ENCODE measurements at places on chromosomes 11 and 22.

- no peak for DNase-seq
These were observed 68.8 kb downstream of the SNX19 start for GRCh38 chr11:130847517-130847916.

DNA sequence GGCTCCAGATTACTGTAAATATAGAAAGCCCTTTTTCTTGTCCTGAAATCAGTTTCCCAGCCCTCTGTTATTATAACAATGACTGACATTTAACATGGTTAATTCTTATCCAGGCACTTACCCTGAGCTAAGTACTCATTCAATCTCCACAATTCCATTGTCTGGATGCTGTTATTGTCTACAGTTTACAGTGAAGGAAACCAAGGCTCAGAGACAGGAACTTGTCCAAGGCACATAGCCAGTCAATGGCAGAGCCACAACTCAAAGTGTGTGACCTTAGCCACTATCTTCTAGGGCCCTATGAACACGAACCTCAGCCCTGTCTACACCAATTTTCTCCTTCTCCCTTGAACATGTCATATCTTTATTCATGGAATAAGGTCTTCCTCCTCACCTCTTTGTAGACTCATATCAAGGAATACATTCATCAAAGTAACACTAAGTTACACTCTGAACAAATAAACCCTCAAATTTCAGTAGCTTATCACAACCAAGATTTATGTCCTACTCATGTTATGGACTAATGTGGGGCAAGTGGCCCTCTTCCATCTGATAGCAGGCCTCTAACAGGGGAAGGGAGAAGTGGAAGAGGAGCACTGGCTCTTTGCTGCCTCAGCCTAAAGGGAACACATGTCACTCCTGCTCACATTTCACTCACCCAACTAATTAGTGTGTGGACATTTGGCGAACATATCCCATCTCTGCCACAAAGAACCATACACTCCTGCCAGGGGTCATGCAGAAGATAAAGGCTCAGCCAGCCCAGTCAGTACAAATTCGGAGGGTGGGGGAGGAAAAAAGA lies 39.3 kb upstream of the APLNR start:
- DNase-seq, result no peak

GRCh38 chr11:73465023-73465675 lies 89.0 kb downstream of the RELT start:
- no peak for DNase-seq

- no peak for DNase-seq
These were observed 118.4 kb upstream of the SESN3 start for GRCh38 chr11:95349345-95349942.

GRCh38 chr11:127996825-127997224 lies 590.5 kb downstream of the ETS1 start:
- no peak for DNase-seq

DNA sequence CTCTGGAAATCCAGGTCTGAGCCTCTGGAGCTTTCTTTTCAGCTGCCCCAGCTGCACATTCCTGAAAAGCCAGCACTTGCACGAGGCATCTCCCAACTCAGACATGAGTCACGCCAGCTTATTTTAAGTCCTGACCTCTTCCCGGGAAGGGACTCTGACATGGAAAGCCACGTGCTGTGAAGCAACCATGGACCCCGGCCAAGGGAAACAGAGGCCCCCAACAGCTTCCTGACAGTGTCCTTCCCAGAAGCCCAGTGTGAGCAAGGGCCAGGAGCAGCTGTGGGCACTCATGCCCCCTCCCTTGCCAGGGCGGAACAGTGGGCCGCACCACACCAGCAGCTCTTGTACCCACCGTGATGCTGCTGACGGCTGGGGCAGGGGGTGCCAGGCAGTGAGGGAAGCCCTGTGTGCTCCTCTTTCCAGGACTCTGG lies 118.8 kb upstream of the CADM1 start:
- no peak for DNase-seq

GRCh38 chr11:11313426-11313825 lies 39.6 kb downstream of the CSNK2A3 start:
- no peak for DNase-seq

GRCh38 chr11:106160494-106160893 lies 83.0 kb downstream of the AASDHPPT start:
- no peak for DNase-seq

DNA sequence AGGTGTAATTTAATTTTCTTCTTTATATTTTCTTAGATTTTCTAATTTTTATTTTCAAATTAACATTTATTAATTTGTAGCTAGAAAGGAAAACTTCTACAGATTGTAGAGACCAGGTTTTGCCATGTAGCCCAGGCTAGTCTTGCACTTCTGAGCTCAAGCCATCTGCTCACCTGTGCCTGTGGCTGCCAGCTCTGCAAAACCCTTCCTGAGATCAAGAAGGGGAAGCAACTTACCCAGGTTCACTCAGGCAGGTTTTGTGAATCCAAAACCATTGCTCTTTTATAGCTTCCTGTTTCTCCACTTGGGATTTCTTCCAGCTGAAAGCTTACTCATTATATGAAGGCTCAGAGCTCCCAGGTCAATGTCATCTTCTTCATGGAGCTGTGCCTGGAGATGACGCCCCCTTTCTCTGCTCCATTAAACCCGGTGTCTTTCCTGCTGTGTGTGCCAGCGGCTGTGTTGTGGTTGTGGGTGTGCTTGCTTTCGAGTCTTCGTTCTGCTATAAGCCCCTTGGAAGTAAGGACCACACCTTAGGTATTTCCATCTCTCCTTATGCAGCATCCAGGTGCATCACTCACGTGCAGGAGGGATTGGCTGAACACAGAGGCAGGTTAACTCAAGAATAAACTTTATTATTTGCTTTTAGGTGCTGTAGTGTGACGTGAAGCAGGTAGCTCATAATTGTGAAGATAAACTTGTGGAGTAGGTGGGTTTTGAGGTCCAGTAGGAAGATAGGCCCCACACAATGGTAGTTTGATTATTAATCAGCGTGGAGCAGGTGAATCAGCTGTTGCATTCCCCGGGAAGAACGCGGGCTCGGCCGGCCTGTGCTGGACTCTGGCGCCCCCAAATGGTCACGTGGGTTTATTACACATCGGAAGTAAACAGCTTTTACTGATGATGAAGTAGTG lies 42.2 kb upstream of the INCENP start:
- DNase-seq, result peak; percentile 73

Data from stimulated activated CD8-positive, alpha-beta memory T cell treated with anti-CD3 and anti-CD28 coated beads, Interleukin-15, amount 100 ng/mL, for 1 hour (primary cell).